ENCODE measurements at places on chromosomes 3 and 15.

DNA sequence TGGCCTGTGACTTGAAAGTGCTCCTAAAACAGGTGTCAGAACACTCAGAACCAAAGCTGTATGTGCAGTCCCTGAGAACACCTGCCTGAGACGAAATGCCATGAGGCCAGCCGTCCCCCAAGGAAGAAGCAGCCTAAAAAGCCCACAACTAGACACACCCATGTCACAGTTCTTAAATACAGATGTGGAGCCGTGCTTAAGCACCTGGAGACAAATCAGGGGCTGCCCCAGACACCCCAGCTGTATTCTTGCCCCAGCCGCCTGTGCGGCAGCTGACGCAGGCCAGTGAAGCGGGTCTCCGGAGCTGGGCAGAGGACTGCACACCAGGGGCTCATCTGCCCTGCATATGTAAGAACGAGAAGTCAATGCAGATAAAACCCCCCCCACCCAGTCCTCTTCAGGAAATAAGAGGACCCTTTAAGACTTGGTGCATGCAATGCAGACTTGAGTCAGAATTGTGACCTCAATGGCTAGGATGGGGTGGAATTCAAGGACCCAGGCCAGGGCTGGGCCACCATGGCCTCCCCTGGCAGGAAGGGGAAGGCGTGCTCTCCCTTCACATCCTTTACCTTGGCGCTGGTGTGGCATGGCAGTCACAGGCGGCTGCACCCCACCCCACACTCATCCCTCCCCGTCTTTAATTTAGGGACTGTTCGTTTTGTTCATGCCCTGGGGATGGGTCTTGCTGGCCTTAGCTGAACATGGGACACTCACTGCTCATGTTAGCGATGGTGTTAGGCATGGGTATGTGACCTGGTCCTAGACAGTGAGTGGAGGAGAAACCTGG is 27.7 kb upstream of the PLXNA1 start:
- DNase-seq = no peak

GRCh38 chr15:61013146-61013545 is 216.0 kb downstream of the RORA start:
- DNase-seq = no peak

DNA sequence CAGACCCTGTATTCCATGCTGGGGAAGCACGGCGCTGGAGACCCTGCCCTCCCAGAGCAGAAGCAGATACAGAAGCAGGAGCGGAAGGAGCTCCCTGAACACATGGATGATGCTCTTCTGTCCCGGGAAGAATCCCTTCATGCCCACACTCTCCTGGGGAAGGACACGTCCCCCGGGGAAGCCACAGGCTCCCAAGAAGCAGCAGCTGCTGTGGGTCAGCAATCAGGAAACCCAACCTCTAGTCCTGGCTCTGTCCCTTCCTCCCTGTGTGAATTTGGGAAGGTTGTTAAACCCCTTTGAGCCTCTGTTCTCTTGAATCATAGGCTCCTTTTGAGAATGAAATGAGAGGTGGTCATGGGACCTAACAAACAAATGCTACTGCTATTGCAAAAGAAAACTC is 176.2 kb upstream of the TPM1 start:
- no peak for DNase-seq

- DNase-seq = no peak
Observed at GRCh38 chr15:92869263-92869940, 30.7 kb upstream of the CHD2 start.

DNA sequence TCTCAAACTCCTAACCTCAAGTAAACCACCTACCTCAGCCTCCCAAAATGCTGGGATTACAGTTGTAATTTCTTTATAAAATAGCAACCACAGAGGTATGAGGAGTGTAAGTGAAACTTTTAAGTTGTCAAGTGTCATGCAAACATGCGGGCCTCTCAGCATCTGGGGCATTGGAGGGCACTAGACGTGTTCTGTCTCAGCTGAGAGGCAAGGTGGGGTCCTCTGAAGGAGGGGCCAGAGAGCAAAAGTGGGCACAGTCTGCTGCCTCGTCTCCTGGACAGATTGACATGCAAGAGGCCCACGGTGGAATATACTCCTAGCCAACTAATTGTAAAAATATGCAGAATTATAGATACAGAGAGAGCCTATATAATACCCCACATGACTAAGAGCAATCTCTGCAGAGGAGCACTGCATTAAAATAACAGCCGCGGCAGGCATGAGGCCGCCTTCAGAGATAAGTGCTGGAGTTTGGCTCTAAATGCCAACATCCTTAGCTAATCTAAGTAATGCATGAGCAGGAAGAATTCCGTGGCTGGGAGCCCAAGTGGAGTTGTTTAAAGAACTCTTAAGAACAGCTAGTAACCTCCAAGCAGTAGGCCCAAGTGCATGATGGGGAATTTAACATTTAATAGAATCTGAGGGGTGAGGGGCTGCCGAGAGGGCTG is 87.8 kb upstream of the RNU6-1 start:
- DNase-seq = no peak

GRCh38 chr3:17473761-17474160 is 268.7 kb downstream of the TBC1D5 start:
- DNase-seq = no peak

- DNase-seq = no peak
Observed at GRCh38 chr15:92545996-92546395, 109.6 kb downstream of the FAM174B start.

DNA sequence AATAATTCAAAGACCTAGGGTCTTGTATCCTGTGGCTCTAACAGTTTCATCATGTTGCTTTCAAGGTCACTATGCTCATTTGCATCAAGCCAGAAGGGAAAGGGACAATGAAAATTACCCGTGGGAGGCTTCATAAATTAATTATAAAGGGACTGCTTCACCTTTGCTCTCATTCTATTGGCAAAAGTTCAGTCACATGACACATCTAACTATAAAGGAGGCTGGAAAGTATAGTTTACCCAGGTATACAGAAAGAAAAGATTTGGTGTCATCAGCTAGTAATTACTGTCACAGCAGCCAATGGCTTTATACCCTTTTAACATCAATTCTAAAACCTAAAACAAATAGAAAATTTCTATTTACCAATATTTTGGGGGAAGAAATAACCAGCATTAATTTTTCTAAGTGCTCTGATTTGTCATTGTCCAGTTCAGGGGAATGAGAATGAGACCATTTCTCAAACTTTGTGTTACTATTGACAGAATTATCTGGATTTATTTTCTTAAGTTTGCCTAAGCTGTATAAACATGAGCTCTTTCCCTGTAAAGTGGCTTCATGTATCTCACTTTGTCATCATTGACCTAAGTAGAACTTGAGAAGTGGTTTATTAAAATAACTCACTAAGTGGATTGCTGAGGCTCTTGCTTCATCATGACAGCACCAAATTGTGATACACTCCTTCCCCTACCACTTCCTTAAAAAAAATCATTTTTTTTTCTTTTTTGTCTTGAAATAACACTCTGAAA is 257.7 kb upstream of the PEX5L start:
- DNase-seq = no peak

Data from amygdala (tissue), 56 donors.